Activated CD4-positive, alpha-beta T cell treated with anti-CD3 and anti-CD28 coated beads, Interleukin-2, amount 50 U/mL, for 4 hours (primary cell): ENCODE measurements at places on chromosomes 3 and 15.

- no peak for DNase-seq
Measured at GRCh38 chr15:88954431-88955277, 41.5 kb upstream of the MFGE8 start.

DNA sequence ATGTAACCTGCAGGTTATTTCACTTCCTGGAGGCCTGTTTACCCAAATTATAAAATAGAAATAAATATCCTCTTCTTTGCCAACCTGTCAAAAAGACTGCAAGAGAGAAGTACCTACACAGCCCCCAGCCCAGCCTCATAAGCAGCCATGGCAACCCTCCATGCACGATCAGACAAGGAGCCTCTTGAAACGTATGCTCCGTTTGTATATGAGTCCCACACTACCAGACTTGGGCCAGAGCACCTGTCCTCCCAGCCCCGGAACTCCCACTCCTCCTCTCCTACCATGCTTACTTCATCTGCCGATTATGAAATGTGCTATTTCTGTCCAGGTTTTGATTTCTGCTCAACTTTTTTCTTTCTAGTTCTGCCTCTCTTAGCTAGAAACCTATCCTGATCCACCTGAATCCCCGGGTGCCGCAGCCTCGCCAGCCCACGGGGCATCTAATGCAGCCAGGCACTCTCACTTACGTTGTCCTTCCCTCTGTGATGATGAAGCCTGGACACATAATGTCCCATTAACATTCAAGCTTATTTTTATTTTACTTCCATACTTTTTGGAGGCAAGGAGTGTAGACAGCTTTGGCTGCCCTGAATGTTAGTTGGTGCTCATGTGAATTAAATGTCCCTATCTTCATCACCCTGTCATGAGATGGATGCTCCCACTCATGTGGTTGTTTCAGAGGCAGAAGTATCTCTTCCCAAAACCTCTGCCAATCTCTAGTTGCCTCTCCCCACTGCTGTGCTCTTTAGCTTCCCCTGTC lies 73.8 kb downstream of the MB21D2 start:
- DNase-seq, result no peak

DNA sequence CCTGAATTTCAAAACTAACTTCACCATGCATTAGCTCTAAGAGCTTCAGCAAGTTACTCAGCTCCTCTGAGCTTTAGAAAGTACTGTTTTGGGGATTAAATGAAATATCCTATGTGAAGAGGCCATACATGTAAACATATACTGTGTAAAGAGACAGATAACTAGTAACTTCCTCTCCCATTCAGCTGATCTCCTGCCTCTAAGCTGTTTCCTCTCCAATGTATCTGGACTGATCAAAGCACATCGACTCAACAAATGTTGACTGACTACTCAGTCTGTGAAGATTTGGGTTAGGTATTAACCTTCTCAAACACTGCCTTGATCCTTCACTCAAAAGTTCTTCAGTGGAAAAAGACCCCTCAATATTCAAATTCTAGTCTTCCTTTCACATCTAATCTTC lies 82.0 kb downstream of the BOC start:
- no peak for DNase-seq

DNA sequence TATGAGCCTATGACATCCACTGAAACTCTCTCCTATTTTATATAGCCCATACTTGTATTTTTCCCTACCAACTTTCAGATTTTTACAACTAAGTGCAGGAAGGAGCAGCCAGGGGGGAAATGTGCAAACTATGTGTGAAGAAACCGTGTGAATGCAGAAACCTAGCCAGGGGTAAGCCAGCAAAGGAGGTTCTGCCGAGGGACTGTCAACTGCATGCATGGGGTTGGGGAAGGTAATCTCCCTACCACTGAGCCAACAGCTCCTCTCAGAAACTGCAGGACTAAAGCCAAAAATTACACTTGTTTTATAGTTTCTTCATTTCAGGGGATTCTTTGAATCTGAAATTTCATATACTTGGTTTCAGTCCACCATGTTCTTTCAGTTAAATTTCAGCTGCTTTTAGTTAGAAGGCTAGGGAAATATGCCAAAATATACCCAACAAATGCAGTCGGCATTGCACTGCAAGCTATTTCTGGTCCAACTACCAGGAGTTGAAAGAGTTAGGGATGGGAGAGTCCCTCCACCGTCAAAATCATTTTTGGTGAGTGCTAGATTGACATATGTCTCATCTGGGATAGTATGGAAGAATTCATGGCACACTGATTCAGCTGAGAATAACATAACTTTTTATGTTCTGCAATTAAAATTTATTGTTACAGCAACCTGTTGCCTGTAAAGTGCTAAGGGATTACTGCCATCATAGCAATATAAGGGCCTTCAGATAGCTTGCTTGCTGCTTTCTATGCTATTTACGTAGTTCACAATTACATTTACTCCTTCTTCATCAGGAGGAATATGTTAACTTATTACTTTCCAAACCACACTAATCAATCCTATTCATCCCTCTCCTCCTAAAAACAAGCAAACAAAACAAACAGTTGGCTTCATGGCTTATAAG lies 904.2 kb downstream of the ROBO1 start:
- no peak for DNase-seq

- no peak for DNase-seq
Measured at GRCh38 chr3:129577366-129577765, 29.1 kb downstream of the PLXND1 start.

DNA sequence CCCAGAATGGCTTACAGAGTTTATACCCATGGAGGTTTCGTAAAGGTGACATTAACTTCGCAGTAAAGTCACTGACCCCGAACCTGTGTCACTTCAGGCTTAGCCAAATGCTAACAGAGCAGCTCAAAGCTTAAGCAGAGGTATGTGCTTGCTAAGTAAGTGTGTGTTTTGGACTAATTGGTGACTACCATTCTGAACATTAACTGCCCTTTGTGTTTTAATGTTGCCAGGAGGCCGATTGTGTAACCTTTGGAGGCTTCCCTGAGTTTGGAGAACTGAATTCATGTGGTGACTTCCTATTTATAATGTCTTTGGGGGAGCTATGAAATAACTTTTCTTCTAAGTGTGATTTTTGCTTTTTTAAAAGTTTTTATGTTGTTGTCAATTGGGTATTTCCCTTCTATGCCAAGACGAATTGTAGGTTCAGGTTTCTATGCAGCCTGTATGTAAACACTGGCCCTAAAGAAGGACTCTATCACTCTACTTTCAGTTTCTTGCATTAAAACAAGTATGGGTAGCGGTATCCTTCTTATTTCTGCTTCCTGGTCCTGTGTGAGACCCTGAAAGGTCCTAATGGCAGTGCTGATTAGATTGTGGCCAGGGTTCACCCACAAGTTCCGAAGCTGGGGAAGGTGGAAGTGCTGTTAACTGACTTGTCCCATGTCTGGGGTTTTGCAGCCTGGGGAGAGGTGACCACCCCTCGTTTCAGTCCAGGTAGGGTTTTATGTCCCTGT lies 86.3 kb downstream of the IGF1R start:
- DNase-seq, result no peak

DNA sequence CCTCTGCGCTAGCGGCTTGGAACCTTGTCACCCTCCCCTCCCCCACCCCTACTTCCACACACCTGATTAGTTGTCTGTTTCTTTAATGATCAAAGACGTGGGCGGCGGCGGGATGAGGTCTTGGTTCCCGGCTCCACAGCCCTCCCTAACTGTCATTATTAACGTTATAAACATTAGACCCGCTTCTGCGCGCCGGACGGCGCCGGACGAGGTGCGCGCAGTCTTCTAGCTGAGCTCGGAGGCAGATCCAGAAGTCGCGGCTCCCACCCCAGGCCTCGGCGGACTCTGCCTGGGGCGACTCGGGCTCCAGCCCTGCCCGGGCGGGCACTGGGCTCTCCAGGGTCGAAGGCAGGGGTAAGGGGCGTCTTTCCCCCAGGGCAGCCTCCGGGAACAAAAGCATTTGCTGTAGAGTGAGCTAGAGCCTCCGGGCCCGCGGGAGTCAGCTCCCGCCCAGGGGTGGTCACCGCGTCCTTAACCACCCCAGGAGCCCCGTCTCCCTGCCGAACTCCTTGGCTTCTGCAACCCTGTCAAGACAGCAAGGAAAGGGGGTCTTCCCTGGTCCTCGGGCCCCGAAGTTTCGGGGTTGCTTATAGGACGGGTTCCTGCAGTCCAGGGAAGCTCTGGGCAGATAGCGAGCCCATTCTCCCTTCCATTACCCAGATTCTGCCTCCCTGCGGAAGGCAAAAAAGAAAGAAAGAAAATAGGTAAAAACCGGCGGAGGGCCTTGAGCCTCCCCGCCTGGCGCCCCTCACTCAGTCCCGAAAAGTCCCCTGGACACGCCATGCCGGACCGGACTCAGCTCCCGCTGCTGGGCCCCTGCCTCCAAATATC lies 2.2 kb upstream of the ISLR2 start:
- no peak for DNase-seq

GRCh38 chr3:101100361-101101009 lies 107.3 kb upstream of the ABI3BP start:
- no peak for DNase-seq

- no peak for DNase-seq
Measured at GRCh38 chr3:134356411-134357040, 17.7 kb downstream of the AMOTL2 start.

DNA sequence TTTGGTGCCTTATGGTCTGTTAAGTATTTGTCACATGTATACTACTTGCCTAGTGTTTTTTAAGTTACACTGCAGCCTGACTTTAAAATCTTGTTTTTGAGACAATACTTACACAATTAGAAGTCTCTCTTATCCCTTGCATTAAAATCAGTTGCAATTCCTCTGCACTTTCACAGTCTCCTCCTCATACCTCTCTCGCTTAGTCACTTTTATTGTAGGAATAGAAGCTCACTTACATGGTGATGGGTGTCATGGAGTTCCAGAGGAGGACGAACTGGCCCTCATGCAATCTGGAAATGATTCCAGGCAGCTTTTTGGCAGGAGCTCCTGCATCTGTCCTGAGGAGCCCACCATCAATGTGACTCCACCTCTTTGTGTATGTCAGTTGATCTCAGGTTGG lies 238.4 kb upstream of the TBC1D5 start:
- DNase-seq, result no peak

DNA sequence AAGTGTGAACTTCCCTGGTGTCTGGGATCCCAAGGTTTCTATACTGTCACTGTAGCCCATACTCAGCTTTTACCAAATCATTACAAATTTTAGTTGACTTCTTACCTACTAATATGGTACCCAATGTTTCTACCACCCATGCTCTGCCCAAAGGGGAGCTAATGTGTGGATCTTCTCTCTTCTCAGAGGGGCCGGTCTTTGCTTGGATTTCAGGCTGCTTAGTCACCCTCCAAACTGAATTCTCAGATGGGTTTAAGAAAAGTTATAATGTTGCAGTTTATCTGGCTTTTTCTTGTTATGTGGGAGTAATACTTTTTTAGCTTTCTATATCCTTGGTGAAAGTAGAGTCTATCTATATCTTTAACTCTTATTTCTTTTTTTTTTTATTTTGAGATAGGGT lies 67.1 kb upstream of the AKAP13 start:
- no peak for DNase-seq

DNA sequence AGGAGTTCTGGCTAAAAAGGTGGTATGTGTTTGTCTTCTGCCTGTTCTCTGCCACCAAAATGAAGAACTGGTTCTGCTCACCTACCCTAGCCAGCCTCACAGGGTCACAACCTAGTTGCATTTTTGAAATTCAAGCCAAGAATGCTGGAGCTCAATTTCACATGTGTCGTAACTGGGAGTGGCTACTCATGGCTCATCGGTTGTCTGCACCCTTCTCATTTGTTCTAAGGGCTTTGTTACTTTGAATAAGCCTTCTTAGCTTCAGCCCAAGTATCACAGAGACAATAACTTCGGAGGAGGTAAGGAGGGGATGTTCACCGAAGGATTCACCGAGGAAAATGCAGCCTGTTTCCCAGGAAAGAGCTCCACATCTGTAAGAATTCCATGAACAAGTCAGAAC lies 134.3 kb upstream of the RARB start:
- no peak for DNase-seq

GRCh38 chr15:62079594-62079993 lies 12.8 kb downstream of the C2CD4A start:
- DNase-seq, result no peak

GRCh38 chr3:53114011-53114400 lies 16.2 kb downstream of the RFT1 start:
- DNase-seq, result peak; percentile 76

- DNase-seq, result no peak
Measured at GRCh38 chr3:77468626-77469020, 428.7 kb downstream of the ROBO2 start.

DNA sequence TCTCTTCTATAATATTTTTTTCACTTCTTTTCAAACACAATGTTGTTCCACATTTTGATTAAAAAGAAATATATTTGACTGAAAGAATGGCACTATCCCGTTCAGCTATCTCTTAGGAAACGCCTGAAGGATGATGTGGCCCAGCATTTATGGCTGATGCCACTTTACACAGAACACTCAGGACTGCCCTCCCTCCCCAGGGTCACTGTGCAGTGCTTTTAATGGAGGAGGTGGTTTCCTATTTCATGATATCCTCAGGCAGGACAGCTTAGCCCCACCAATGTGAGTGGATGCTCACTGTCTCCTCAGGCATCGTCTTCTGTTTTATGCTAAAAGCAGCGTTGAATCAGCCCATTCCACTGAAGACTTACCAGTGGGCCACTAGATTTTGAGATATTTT lies 135.9 kb downstream of the KCNAB1 start:
- no peak for DNase-seq

DNA sequence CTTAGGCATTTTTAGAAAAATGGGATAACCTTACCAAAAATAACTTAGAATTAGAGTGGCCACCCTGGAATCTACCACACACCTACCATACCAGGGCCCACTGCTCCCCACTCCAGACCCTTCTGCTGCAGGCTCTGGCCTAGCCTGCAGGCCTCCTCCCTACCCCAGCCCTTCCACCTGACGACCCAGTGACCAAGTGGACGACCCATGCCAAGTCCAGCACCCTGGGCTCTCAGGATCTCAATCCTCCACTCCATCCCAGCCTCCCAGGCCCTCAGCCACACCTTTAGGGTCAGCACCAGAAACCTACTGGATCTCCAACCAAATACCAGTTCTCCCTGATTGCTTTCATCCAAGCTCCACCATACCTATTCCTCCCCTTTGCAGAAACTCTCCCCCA lies 145.8 kb downstream of the TPRA1 start:
- DNase-seq, result no peak

DNA sequence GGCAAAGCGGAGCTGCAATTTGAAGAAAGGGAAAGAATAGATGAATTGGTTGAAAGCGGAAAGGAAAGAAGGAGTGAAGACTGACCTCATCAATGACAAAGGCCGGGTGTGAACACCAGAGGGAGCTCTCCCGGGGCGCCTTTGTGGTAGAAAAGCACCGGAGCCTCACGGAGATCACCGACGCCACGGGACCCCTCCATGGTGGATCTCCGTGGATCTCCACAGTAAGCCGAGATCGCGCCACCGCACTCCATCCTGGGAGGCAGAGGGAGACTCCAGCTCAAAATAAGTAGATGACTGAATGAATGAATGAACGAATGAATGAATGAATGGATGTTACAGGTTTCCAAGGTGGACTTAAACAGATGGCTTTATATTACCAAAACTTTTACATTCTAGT lies 25.0 kb downstream of the GPR160 start:
- no peak for DNase-seq

DNA sequence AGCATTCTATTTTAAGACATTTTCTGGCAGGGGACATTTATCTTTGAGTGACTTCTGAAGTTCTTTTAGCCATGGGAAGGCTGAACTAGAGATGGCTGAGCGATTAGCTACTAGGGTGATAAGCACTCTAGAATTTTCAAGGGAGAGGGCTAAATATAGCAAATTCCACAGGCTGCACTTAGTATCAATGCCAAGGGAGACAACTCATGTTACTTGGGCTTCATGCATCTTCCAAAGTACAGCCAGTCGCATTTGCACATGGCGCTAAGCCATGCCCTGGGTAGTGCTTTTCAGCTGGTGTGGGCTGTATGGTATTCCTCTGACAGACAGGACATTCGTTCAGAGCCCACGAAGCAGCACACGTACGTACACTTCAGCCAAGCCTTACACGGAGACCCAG lies 69.6 kb downstream of the RYR3 start:
- DNase-seq, result no peak
